Dermis lymphatic vessel endothelial cell (primary cell): ENCODE measurements at places on chromosomes 4 and X. TPM values are rescaled to one million over a fixed set of nuclear protein-coding genes. Genes with fewer than 3 reads are reported as not detected.

COL4A6 gene
- 0.22 and 0.95 TPM in 2 replicates for total RNA-seq

ASB12 gene
- total RNA-seq = not detected in 2 replicates

UGT2B15 gene
- not detected in 2 replicates for total RNA-seq

ZFP92 gene
- 0.26 and 0.43 TPM in 2 replicates for total RNA-seq

SH2D1A gene
- total RNA-seq = not detected in 2 replicates

CBR4 gene
- 14.4 and 16.6 TPM in 2 replicates for total RNA-seq

TMEM255A gene
- not detected in 2 replicates for total RNA-seq

GPR50 gene
- not detected in 2 replicates for total RNA-seq

EDNRA gene
- 0.34 and 1.3 TPM in 2 replicates for total RNA-seq
